Pericardium fibroblast (primary cell): ENCODE measurements at places on chromosomes 4 and X. TPM values are rescaled to one million over a fixed set of nuclear protein-coding genes. Genes with fewer than 3 reads are reported as not detected.

Gene C4orf36
- total RNA-seq, result not detected in 2 replicates

Gene MSN
- 125 and 233 TPM in 2 replicates for total RNA-seq

Gene ALB
- total RNA-seq, result not detected in 2 replicates

Gene ERAS
- not detected in 2 replicates for total RNA-seq

Gene FAM236A
- not detected in 2 replicates for total RNA-seq

Gene MTNR1A
- not detected in 2 replicates for total RNA-seq

Gene CC2D2A
- 17.2 and 26.9 TPM in 2 replicates for total RNA-seq

Gene CYBB
- total RNA-seq, result 0.12 TPM in 1 of 2 replicates, not detected in the other

Gene CENPVL3
- total RNA-seq, result not detected in 2 replicates

Gene MAGEA1
- total RNA-seq, result not detected in 2 replicates

Gene NAP1L3
- 4.1 and 6.1 TPM in 2 replicates for total RNA-seq

Gene GEMIN8
- total RNA-seq, result 10.7 and 12.1 TPM in 2 replicates

Gene ITM2A
- total RNA-seq, result 5.9 and 22.3 TPM in 2 replicates

Gene FAM241A
- total RNA-seq, result 1.6 and 2.0 TPM in 2 replicates

Gene PLP1
- 2.5 and 5.8 TPM in 2 replicates for total RNA-seq

Gene UGT2B11
- not detected in 2 replicates for total RNA-seq
